Right kidney (tissue), 9 donors: ENCODE measurements at places on chromosomes 5 and 9.

- no peak for DNase-seq
These were observed 88.4 kb upstream of the FST start for GRCh38 chr5:53392073-53392472.

- DNase-seq: no peak
These were observed 608.7 kb upstream of the SEMA6A start for GRCh38 chr5:117183326-117183725.

- DNase-seq: no peak
These were observed 33.9 kb downstream of the OLFML2A start for GRCh38 chr9:124810663-124811355.

- DNase-seq: no peak
These were observed 5.2 kb upstream of the SPINK4 start for GRCh38 chr9:33234511-33235467.

GRCh38 chr9:134304690-134305089 is 21.6 kb upstream of the RXRA start:
- no peak for DNase-seq
